Fibroblast of villous mesenchyme (primary cell): ENCODE measurements at places on chromosomes 11 and 22. TPM values are rescaled to one million over a fixed set of nuclear protein-coding genes. Genes with fewer than 3 reads are reported as not detected.

DNA sequence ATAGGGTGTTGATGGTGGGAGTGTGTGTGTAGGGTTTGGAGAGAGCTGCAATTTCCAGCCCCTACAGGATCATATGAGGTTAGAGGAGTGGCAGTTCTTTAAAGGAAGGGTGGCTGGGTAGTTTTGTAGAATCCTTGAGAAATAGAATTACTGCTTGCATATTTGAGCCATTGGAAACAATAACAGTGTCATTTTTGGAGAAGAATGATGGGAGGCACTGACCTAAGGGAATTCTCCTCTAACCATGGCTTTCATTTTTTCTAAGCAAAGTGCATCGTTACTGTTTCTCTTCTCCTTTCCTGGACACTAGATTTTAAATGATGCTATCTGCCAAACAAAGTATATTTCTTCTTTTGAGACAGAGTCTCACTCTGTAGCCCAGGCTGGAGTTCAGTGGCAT is 66.9 kb upstream of the RRM1 start:
- peak; percentile 74 for DNase-seq

- no peak for DNase-seq
These were observed 127.5 kb upstream of the ANO1 start for GRCh38 chr11:69950621-69951020.

OR4C6 gene
- not detected in 2 replicates for total RNA-seq

- DNase-seq, result no peak
These were observed 9.0 kb downstream of the RBX1 start for GRCh38 chr22:40960145-40960544.

KCNJ11 gene
- total RNA-seq, result not detected in 2 replicates

- no peak for DNase-seq
These were observed 82.7 kb downstream of the CADM1 start for GRCh38 chr11:115421352-115421991.

RASGRP2 gene
- 10.3 and 12.5 TPM in 2 replicates for total RNA-seq

- DNase-seq, result no peak
These were observed 642 bp upstream of the SIK2 start for GRCh38 chr11:111601636-111601978.

DHCR7 gene
- total RNA-seq, result 94.1 and 101 TPM in 2 replicates

DNA sequence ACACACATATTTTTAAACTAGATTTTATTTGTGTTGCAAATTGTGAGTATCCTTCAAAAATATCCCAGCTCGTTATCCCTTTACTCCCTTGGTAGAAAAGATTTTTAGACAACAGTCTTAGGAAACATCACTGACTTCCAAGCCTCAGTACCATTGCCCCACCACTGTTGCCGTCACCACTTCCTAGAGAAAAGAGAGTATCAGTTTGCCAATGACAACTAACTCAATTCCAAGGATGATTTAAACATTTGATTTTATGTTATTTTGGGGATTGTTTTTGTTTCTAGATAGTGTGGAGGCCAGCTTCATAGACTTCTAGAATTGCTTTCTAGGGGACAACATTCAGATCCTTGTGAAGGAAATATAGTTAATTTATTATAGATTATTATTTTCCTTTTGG is 274.0 kb upstream of the MPPED2 start:
- DNase-seq, result no peak

- no peak for DNase-seq
These were observed 23.9 kb downstream of the LRFN4 start for GRCh38 chr11:66880496-66881450.

DNA sequence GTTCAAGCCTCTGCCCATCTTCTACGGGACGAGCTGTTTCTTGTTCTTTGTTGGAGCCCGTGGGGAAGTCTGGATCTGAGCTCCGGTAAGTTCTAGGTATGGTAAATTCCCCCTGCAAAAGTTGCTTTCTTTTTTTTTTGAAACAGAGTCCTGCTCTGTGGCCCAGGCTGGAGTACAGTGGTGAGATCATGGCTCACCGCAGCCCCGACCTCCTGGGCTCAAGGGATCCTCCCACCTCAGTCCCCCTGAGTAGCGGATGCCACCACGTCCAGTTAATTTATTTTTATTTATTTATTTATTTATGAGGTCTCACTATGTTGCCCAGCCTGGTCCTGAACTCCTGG is 35.5 kb upstream of the MOB2 start:
- no peak for DNase-seq

DNA sequence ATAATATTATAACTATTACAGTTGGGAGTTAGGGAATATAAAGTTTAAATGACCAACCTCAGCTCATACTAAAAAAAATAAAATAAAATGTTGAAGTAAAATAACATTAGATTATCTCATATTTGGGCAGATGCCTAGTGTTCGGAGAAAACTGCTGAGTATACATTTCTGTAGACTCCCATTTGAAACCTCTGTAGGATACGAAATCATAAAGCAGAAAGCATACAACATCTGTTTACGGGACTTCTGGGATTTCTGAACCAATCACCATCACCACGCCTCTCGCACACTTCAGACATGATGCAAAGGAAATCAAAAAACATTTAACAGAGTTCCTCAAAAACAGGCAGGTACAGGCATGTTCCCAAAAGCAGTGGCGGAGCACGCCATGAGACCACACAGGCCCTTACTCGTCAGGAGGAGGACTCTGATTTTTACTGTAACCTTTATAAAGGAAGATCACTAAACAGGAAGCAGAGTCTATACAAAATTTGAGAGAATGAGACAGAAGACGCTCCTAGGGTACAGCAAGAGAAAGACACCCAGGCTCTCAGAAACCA is 8.6 kb downstream of the ZNF195 start:
- DNase-seq, result no peak

FAT3 gene
- 1.9 and 6.9 TPM in 2 replicates for total RNA-seq

DNA sequence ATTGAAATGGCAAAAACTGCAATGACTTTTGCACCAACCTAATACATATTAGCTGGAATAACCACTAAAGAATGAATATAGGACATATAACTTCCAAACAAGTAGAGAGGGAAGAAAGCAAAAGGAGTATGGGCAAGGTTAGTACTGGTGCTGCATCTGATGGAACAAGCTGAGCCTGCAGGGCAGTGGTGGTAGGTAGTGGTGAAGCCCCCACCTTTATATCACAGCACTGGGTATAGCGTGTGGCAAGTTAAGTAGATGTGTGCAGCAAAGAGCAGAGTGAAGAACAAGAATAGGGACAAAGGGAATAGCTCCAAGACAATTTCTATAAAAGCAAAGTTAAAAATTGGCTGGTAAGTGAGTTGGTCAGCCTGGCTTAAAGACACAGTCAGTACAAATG is 62.3 kb downstream of the CTNND1 start:
- DNase-seq, result no peak

DNA sequence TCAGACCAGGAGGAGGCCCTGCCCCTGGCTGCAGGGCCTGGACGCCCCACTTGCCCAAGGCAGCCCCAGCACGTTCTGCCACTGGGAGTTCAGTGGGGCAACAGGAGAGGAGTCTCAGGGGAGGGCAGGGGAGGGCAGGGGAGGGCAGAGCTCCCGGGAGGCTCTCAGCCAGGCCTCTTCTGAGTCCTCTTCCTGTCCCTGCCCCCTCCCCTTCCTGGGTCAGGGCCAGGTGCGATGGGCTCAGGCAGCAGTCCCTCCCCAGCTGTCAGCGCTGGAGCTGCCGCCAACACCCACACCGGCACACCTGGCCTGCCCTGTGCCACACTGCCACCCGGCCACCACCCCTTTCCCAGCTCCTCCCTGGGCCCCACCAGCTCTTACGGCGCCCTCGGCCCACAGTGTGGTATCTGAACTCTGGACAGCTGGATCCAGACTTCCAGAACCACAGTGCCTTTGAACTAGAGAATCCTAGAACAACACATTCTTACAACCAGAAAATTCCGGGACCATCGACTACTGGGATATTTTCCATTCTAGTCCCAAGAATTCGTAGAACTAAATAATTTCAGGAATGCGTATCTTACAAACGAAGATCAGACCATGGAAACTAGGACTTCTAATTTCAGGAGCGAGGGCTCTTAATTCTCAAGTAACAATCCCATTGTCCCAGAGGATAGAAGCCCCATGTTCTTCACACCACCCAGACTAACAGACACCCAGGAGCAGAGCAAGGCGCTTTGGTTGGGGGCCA is 21.8 kb downstream of the RPL3 start:
- no peak for DNase-seq

DNA sequence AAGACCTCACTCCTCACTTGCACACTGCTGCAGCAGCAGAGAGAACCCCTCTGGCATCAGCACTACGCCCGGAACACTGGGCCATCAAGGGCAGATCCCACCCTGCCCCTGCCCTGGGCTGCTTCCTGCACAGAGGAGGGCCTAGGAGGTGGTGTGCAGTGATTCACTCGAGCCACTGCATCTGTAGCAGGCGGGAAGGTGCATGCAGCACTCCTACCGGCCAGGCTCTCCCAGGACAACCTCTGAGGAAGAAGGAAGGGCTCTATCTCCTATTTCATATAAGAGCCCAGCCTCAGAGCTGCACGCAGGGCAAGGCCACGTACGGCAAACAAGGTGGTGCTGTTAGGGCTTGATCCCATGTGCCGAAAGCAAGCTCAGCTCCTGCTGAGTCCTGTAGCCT is 14.2 kb downstream of the RANGAP1 start:
- no peak for DNase-seq

KCNK4 gene
- under 0.01 TPM in 1 of 2 replicates, not detected in the other for total RNA-seq

ANGPTL5 gene
- total RNA-seq, result not detected in 2 replicates

- no peak for DNase-seq
These were observed 278 bp downstream of the ROM1 start for GRCh38 chr11:62613291-62613778.

GRCh38 chr11:72684236-72684912 is 10.2 kb upstream of the PDE2A start:
- DNase-seq, result peak; percentile 61

DNA sequence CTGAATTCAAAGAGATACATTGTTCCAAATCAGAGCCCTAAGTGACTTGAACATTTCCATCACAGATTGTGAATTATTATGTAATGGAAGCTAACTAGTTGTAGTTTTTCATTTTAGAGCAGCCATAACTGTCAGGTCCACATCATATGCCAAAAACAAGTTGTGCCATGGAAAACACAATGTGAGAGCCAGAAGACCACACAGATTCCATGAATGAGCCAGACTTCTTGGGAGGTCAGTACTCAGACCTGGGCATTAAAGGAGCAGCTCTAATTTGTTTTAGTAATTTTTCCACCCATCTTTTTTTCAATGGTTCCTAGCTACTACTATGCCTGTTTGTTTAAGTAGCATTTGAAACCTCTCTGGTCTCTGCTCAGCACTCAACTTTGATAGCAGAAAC is 279.4 kb downstream of the FAT3 start:
- DNase-seq, result no peak

GRCh38 chr22:24901448-24901847 is 45.0 kb downstream of the LHFPL7 start:
- no peak for DNase-seq

DNA sequence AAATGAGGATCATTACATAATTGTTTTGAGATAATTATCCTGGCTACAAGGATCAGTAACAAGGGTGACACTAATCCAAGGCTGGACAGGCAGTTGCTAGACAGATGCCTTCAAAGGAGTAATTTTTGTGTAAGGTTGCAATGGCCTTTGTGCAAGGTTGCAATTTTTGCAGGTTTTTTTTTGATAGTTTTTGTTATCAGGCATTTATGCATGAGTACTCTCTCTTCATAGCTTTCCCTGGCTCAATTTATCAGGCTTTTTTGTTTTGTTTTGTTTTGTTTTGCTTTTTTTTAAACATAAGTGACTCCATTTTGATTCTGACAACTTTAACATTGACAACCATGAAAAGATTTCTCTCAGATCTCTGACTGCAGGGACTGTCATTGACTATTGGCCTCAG is 110.2 kb downstream of the SWAP70 start:
- no peak for DNase-seq

ANO3 gene
- under 0.01 and 0.32 TPM in 2 replicates for total RNA-seq

- no peak for DNase-seq
These were observed 12.8 kb downstream of the PLAAT4 start for GRCh38 chr11:63549411-63549810.

PIH1D2 gene
- total RNA-seq, result 1.3 and 2.6 TPM in 2 replicates

- DNase-seq, result no peak
These were observed 267.2 kb downstream of the NTM start for GRCh38 chr11:131637469-131638175.

DNA sequence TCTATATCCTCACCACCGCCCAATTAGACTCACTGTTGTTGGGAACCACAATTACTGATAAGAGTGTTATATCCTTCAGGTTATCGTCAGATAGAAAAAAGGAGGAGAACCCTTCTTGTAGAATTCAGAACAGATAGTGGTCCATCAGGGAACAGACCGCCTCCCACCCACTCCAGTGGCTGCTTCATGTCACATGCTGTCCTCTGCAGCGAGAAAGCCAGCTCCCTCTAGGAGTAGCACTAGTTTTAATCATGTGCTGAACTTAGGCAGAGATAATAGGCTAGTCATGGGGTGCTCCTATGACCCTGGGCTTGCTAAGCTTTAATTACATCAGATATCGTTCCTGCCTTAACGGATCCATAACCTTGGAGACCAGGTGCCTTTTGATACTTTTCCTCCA is 51.5 kb upstream of the RAB1B start:
- no peak for DNase-seq

GRCh38 chr11:6778518-6778917 is 4.3 kb upstream of the OR2AG1 start:
- no peak for DNase-seq

SYT12 gene
- 0.43 and 0.64 TPM in 2 replicates for total RNA-seq

SGSM1 gene
- not detected in 2 replicates for total RNA-seq

SCGB1A1 gene
- total RNA-seq, result not detected in 2 replicates

GRCh38 chr22:46672731-46673130 is 52.5 kb downstream of the GRAMD4 start:
- DNase-seq, result no peak

- DNase-seq, result peak; percentile 93
These were observed 9.9 kb upstream of the EIF4G2 start for GRCh38 chr11:10818594-10818993.

GRCh38 chr22:31292236-31292989 is at the start of gene PIK3IP1:
TSS of gene PIK3IP1 (minus strand) at chr22:31292488. CDS start at chr22:31292344, 144 bp downstream.
- peak; percentile 93 for DNase-seq

FIBP gene
- 144 and 158 TPM in 2 replicates for total RNA-seq

MEN1 gene
- total RNA-seq, result 13.5 and 17.7 TPM in 2 replicates

SMIM35 gene
- not detected in 2 replicates for total RNA-seq
